MV-4-11 (cell line): ENCODE measurements at places on chromosomes 12 and 14.

- no peak for DNase-seq
These were observed 189.3 kb downstream of the IPO8 start for GRCh38 chr12:30506411-30506810.

DNA sequence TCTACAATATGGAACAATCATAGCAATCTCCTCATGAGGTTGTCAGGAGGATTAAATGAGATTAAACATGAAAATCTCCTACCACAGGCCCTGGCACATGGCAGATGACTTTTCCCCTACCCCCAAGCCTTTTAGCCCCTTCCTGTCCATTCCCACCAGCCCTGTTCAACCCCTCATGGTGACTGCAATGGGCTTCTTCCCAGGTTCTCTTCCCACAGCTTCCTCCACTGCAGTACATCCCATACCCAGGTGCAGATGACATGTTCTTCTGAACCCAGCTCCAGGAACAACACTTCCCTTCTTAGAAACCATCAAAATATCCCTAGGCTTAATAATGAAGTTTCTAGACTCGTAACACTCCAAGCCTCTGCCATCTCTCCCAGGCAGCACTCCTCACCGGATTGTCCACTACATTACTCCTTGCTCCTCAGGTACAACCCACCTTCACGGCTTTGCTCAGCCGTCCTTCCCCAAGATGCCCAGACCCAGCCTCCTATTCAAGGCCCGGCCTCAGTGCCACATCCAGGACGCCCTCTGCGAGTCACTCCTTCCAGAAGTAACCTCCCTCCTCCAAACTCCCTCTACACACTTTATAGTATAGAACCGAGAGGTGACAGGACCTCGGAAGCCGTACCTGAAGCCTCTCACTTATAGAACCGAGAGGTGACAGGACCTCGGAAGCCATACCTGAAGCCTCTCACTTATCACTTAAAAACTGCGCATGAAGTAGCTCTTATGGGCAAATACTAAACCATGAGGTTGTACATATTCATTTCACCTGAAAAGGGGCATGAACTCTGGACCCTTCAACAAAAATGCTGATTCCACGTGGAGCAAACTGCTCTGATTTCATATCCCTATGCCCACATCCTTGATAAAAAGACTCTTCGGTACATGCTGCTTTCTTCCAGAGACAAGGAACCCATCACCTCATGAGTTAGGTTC is 1.5 kb downstream of the CRACR2A start:
- no peak for DNase-seq

DNA sequence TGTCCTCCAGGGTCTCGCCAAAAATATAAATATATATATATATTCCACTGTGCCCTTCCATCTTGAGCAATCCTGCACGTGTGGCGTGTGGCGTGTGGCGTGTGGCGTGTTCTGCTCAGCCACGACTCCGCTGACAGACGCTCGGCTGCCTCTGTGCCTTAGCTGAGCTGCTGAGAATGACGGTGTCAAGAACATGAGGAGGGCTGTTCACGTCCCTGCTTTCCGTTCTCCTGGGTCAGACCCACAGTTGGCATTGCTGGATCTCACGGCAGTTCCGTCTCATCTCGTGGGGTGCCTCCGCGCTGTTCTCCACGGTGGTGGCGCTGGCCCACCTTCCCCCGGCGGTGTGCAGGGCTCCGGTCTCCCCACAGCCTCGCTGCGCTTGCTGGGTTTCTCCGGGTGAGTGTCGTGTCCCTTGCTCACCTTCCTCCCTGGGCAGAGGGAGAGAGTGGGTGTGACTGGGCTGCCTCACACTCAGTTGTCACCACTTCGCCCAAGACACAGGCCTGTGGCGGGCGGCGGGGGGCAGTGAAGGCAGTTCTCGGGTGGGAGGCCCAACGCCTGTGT is 9.4 kb downstream of the GPR132 start:
- DNase-seq: no peak

GRCh38 chr12:5586201-5586600 is 154.3 kb downstream of the NTF3 start:
- DNase-seq: no peak

DNA sequence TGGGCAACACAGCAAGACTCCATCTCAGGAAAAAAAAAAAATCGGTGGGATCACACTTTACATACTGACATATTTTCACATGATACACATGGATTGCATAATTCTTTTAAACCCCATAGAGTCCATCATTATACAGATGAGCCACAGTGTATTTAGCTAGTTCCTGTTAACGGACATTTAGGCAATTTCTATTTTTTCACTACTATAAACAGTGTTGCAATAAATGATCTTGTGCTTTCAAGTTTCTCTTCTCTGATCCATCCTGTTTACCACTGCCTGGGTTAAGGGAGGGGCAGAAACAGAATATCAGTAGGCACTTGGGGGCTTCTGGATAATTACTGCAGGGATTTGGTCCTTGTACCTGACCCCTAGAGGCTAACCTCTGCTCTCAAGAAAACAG is 43.4 kb upstream of the SPTLC2 start:
- DNase-seq: peak; percentile 97
